Stimulated activated CD4-positive, alpha-beta T cell treated with anti-CD3 and anti-CD28 coated beads, Interleukin-1b, Interleukin-23, amount 100 ng/mL, for 1 hour (primary cell): ENCODE measurements at places on chromosomes 2 and 18.

DNA sequence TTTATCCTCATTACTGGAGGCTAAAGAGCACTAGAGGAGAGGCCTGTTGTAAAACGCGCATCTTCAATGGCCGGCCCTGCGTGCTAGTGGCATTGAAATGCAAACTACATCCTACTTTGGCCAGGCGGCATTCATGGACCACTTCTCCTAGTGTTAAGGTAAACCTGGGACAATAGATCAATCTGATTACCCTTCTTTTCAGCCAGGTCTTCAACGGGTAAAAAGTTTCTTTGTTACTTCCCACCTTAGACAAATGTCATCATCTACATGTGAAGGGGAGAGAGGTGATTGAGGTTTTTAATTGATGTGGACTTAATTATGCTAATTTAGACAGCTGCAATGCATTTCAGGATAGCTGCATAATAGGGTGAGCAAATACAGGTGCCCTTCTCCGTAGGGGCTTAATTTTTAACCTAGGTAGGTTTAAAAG lies 628.0 kb downstream of the ZEB2 start:
- no peak for DNase-seq

DNA sequence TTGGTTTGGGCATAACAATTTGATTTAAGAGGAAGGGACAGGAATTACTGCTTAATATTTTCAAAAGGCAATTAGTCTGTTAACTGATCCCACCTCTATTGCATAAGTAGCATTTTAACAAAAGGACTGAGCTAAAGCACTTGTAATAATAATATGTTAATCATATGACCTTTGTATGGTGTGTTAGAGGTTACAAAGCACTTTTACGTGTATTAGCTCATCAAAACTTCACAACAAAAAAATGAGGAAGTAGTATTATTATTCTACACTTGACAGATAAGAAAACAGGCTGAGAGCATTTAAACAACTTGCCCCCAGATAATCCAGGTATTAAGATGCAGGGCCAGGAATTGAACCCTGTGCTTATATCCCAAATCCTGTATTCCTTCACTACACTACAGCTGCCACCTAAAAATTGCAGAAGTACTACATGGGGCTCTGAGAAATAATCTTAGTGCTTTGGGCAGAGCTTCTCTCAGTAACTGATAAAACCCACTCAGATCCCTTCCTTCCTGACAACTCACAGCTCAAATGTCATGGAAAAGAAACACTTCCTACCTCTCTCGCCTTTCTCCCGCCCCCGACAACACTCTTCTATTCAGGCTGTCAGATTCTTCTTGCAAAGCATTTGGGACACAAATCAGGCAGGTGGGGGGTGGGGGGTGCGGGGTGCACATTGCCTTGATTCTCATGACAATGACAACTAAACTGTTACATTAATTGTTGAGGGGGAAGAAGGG lies 20.7 kb upstream of the KCTD1 start:
- no peak for DNase-seq

GRCh38 chr2:43239981-43240765 lies 13.8 kb upstream of the ZFP36L2 start:
- no peak for DNase-seq

GRCh38 chr2:105573490-105573889 lies 171.2 kb upstream of the NCK2 start:
- no peak for DNase-seq

GRCh38 chr2:197575987-197576386 lies 60.1 kb downstream of the MOB4 start:
- no peak for DNase-seq

GRCh38 chr2:121790276-121790956 lies 35.0 kb downstream of the TSN start:
- no peak for DNase-seq

DNA sequence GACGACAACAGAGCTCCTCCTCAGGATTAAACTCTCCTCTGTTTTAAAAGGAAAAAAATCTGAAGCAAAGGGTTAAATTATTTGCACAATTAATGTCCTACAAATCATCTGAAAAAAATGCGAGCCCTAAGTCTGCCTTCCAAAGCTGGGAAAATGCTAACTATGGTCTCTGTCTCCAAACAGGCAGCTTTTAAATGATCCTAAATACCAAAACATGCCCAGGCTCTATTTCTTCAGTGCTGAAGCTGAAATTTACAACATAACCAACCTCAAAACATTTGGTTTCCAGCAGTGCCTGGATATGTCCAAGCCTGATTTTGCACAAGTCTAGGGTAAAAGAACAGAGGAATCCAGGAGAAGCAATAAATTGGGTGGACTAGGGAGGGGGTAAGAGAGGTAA lies 57.2 kb downstream of the LBH start:
- DNase-seq, result no peak

DNA sequence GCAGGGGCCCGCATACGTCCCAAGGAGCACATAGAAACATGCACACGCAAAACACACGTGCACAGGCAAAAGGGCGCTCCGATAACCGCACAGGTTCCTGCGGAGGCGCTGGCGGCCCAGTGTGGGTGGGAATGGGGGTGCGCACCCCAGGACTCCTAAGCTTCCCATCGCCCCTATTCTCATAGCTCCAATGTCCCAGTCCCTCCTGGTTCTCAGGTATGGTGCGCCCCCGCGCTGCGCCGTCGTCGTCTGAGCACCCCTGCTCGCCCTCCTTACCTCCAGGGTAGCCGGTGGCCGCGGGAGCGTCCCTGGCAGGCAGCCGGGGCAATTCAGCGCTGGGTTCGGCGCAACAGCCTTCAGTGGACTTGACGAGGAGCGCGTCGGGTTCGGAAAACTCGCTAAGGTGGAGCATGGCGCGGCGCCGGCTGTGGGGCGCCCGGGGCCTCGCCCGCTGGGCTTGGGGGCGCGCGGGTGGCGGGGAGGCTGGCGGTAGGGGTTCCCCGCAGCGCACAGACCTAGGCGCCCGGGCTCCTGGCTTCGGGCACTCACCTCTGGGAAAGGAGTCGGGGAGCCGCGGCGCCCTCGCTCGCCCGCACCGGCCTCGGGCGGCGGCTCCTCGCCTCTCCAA lies 328 bp downstream of the EGR4 start:
- no peak for DNase-seq

- DNase-seq, result no peak
These were observed 12.7 kb downstream of the CCNYL1 start for GRCh38 chr2:207724113-207724512.

DNA sequence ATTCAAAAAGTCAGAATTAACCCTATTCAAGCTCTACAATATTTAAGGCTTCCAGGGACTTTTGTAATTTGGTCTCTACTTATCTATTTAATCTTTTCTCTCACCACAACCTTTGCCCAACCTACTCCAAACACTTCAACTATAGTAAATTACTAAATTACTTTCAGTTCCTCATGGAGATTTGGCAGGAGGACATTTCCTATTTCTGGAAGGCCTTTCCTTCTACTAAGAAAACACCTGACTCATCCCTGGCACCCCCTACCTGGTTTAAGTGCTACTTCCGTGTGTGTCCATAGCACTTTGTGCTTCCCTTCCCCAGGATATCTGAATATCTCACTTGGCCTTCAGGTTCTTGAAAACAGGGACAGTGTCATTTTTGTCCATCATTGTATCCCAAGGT lies 96.3 kb downstream of the UPP2 start:
- no peak for DNase-seq

GRCh38 chr18:4125224-4125623 lies 329.9 kb downstream of the DLGAP1 start:
- DNase-seq, result no peak

DNA sequence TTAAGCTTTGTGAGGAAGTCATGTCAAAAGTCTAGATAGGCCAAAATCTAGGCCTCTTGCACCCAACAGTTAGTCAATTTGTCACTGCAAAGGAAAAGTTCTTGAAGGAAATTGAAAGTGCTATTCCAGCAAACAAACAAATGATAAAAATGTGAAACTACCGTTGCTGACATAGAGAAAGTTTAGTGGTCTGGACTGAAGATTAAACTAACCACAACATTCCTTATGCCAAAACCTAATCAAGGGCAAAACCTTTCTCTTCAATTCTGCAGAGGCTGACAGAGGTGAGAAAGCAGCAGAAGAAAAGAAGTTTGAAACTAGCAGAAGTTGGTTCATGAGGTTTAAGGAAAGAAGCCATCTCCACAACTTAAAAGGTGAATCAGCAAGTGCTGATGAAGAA lies 44.0 kb upstream of the LRRTM4 start:
- no peak for DNase-seq

- DNase-seq, result peak; percentile 58
These were observed 54.8 kb upstream of the ANKRD62 start for GRCh38 chr18:12038639-12039539.

GRCh38 chr2:163266772-163267171 lies 428.2 kb upstream of the KCNH7 start:
- no peak for DNase-seq

- DNase-seq, result no peak
These were observed 149.3 kb downstream of the HAUS1 start for GRCh38 chr18:46253498-46253897.

DNA sequence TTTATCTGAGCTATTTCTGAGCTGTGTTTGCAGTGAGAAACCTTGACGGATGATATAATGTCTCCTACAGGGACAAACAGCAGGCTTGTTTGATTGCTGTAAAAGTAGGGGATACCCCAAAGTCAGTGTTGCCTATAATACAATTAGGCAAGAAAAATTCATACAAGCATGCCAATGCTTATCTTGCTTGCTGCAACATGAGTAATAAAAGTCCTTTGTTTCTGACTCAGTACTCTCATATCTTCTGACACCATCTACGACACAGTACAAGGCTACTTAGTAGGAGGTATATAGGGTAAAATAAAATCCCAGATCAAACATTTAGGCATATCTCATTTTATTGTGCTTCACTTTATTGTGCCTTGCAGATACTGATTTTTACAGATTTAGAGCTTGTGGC lies 33.0 kb downstream of the ERBB4 start:
- DNase-seq, result no peak

DNA sequence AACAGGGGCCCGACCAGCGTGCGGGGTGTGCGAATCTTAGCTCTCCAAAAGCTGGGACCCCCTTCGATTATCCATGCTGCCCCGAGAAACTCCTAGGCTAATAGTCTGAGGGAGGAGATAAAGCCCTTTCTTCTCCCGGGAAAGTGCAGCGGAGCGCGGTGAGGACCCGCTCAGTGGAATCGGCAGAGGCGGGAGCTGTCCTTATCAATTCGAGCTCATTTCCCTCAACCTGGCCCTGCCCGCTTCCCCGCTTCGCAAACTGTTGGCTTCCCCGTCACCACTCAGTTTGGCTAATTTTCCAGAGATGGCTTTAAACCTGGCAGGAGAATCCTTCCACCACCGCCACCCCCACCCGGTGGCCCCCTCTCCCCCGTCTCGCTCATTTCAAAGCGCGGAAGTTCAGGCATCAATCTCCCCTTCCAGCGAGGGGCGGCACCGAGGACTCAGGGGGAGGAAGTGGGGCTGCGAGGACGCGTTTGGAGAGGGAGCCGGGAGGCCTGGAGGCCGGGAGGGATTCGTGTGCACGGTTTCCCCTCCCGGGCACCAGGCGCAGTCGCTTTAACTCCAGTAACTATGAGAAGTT lies 1.6 kb downstream of the KLHL14 start:
- no peak for DNase-seq

GRCh38 chr2:144227427-144228105 lies 292.4 kb downstream of the ZEB2 start:
- DNase-seq, result no peak

- DNase-seq, result no peak
These were observed 437.2 kb upstream of the PKDCC start for GRCh38 chr2:41610501-41611190.

DNA sequence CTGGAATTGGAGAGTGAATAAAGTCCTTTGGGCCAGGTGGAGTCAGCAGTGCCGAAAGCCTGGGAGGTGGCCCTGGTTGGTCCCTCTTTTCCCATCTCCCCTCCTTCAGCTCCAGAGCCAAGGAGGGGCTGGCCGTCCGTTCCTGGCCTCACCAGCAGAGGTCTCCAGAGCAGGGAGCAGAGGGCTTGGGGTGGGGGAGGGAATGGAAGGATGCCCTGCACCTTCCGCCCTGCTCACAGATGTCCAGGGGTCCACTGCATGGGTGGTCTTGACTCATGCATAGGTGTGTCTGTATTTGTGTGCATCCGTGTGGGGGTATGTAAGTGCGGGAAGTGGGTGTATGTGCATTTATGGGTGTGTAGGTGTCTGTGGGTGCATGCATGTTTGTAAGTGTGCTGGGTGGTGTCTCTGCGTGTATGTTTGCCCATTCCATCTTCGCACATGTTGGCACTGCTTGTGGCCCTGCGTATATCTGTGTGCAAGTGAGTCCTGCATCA lies 201.8 kb downstream of the ZFP36L2 start:
- peak; percentile 7 for DNase-seq

DNA sequence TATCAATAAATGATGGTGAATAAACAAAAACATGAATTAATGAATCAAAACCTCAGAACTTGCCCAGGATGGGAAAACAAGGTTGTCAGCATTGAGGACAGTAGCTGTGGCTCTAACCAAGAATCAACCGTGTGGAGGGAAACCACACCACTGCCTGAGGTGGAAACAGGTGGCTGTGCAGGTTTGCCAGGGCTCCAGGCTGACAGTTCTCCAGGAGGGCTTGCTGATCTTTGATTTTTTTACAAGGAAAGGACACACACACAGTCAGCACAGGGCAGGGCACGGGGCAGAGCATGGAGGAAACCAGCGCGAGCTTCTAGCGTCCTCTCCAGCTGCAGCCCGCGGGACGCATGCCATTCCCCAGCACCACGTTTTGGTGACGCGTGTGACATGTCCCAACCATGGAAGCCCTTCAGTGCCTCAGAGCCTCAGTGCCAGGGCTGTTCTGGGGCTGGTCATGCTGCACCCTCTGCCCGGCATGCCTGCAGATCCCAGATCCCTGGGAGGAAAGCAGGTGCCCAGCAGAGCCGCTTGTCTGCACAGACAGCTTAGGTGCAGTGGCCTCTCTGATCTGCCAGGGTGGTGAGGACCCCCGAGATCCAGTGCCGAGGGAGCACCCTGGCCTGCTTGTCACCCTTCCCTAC lies 15.8 kb upstream of the AGXT start:
- DNase-seq, result no peak

- DNase-seq, result no peak
These were observed 91.0 kb downstream of the MARCHF4 start for GRCh38 chr2:216281316-216281715.

DNA sequence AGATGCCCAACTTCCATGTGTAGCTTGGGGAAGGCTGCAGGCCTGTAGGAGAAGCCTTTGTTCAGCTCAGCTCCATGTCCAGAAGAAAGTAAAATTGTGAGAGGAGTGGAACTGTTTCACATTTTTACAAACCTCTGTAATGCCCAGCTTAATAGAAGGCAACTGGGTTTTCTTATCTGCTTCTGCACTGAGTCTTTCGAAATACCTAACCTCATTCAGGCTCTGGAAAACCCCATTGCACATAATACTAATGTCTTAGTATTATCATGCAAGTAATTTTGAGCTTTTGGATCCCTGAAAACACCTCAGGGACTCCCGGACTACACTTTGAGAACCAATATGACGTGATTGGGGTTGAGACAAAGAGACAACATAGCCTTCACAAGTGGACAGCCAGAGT lies 5.8 kb downstream of the SMIM21 start:
- DNase-seq, result no peak

DNA sequence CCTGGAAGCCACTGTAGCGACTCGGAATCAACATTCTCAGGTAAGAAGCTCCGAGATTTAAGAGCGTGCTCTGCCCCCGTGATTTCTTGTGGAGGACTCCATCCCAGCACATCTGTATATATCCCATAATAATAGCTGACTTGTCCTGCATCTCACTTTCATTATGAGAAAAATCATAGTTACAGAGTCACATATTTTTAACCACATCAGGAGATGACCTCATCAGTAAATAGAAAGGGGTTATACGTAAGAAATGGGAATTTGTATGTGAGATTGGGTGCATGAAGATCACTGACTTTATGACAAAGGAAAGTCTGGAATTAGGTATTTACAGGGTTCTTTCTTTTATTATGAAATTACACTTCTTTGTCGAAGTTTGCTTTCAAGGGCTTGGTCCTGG lies 16.4 kb upstream of the TMEM18 start:
- DNase-seq, result no peak

- DNase-seq, result no peak
These were observed 356.9 kb downstream of the TNS1 start for GRCh38 chr2:217645896-217646295.
